ENCODE measurements at places on chromosomes 5 and 9.

GRCh38 chr9:38004809-38005560 lies 64.0 kb downstream of the SHB start:
- DNase-seq = no peak

DNA sequence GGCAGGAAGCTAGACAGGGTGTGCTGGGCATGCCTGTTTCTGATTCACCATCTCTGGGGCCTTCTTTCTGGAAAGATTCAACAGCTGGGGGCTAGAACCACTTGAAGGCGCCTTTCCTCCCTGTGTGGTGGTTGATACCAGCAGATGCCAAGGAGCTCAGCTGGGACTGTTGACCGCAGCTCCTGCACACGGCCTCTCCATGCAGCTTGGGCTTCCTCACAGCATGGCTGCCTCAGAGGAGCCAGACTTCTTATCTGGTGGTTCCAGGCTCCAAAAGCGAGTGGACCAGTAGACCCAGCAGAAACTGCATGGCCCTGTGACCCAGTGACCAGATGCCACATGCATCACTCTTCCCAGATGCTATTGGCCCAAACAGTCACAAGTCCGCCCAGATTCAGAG lies 74.7 kb upstream of the COL5A1 start:
- DNase-seq = no peak

- no peak for DNase-seq
These were observed 21.4 kb upstream of the ALDOB start for GRCh38 chr9:101457003-101457402.

DNA sequence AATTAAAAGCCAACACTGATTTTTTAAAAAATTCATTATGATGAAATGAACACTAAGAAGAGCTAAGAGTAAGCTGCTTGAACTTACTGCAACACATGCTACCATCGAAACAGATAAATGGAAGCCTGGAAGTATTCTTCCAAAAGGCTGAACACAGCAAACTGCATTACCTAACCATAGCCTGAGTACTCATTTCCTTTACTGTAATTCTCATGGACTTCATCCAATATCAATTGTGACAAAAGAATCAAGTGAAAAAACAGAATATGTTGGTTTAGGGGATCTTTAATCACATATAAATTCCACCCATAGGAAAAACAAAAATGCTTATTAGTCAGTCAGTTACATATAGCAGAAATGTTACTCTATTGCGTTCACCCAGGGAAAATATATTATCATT lies 68.5 kb downstream of the DROSHA start:
- no peak for DNase-seq

GRCh38 chr5:13524936-13525335 lies 419.6 kb downstream of the DNAH5 start:
- no peak for DNase-seq

GRCh38 chr5:176743136-176743861 lies 67.1 kb upstream of the UNC5A start:
- peak; percentile 87 for DNase-seq

GRCh38 chr9:115277301-115277700 lies 159.3 kb upstream of the TNC start:
- no peak for DNase-seq
